ENCODE measurements at places on chromosomes 11 and 22. TPM values are rescaled to one million over a fixed set of nuclear protein-coding genes. Genes with fewer than 3 reads are reported as not detected.
A peak's percentile ranks its signal among the peaks of the same experiment; 100 is the strongest.

DNA sequence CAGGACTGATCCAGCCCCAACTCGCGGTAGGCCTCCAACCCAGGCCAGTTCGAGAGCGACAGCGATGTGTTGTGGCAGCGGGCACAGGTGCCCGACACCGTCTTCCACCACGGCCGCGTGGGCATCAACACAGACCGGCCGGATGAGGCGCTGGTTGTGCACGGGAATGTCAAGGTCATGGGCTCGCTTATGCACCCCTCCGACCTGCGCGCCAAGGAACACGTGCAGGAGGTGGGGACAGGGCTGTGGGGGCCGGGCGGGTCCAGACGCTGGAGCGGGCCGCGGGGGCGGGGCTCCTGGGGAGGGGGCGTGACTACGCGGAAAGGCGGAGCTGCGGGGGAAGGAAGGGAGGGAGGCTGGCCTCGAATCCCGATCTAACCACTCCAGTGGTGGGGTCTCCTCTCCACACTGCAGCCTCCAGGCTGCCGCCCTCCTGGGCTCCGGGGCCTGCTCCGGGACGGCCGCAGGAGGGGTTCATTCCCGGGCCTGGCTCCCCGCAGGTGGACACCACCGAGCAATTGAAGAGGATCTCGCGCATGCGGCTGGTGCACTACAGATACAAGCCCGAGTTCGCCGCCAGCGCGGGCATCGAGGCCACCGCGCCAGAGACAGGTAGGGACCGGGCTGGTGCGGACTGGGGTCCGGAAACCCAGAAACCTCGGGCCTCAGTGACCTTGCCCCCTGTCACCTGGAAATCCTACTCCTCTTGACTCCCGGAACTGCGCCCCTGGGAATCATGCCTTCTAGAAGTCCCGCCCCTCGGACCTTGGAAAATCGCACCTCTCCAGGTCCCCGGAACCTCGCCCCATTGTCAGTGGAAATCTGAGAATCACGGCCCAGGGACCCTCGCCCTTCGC lies 14.9 kb downstream of the TMEM258 start:
- peak; percentile 92 for DNase-seq

- no peak for DNase-seq
These were observed 19.5 kb downstream of the RBFOX2 start for GRCh38 chr22:36009085-36009484.

GRCh38 chr11:125930076-125930450 lies 15.8 kb upstream of the VSIG10L2 start:
- DNase-seq: no peak

GRCh38 chr11:118612378-118612777 lies 5.0 kb downstream of the PHLDB1 start:
- DNase-seq: peak; percentile 78

DNA sequence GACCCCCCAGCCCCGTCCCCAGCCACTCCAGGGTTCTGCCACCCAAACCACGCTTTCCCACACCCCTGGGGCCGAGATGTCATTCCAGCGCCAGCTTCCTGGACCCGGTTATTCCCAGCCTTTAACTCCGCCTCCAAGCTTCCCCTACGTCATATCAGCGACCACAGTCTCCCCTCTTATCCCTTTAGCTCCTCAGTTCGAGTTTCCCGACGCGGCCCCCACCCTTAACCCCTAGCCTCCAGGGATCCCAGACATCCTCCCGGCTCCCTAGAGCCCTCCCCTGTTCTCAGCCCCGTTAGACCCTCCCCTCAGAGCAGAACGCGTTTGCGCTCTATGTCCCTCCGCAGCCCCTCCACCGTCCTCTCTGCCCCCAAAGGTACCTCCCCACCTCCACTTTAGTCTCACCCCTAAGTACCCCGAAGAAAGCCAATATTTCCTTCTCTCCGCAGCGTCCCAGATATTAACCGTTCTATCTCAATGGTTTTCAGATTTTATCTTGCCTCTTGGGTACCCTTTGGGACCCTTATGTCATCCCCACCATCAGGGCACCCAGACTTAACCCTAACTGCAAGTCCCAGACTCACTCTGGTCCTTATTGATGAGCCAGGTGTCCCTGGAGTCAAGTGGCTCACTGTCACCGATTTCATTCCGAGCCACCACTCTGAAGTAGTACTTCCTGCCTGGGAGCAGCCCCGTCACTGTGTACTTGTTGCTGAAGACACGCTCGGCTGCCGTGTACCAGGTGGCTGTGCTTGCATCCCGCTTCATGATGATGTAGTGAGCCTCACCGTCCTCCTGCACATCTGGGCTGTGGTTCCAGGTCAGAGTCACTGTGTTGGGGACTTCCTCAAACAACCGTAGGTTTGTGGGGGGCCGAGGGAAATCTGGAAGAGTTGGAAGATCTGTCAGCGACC lies 8.0 kb downstream of the TMEM86A start:
- peak; percentile 82 for DNase-seq

DNA sequence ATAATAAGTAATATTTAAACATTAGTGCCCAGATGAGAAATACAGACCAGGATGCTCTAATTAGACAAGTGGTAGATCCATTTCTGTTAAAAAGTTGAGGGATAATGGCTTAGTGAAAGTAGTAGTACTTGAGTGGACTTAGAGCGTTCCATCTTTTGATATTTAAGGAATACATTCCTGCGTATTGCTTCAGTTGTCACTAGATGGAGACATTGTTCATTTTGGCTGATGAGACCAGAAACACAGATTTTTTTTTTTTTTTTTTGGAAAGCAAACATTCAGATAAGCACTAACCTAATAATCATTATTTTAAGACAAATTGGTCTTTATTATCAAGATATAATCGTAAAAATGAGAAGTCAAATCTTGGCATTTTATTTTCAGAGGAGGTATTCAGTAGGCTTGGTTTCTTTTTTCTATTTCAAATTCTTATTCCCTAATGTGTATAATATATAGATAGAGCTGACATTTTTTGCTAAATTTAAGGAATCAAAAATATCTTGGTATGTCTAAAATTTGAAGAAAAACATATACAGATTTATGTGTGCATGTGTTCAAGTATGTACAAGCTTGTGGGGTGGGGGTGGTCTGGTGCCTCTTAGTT lies 92.9 kb downstream of the DYNC2H1 start:
- DNase-seq: no peak

DNA sequence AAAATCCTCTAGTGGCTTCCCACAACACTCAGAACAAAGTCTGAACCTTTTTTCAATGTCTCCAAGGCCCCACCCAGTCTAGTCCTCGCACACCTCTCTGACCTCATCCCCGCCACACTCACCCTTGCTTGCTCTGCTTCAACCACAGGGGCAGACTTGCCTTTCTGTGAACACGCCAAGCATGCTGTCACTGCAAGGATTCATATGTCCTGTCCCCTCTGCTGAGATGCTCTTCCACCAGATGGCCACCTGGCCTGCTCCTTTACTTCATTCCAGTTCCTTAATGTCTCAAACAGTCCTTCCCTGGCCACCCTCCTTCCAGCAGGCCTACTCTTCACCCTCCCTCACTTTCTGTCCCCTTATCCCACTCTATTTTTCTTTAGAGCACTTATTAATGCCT lies 60.6 kb upstream of the ARHGAP20 start:
- no peak for DNase-seq

DNA sequence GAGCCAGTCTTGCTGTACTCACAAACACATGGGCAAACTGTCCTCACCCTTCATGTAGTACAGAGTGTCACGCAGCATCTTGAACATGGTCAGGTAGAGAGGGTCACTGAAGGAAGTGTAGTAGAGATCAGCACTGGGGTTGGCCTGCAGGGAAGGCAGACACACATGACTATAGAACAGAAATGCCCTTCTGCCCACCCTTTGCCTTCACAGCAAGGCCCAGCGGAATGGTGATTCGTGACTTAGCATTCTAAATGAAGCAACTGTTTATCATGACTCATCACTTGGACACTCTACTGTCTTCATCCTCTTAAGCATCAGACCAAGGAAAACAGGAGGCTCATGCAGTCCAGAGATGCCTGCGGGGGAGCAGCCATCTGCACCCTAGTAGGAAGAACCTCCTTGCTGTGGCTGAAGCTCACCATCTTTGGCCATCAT lies 33.4 kb downstream of the SERPIND1 start:
- no peak for DNase-seq

DNA sequence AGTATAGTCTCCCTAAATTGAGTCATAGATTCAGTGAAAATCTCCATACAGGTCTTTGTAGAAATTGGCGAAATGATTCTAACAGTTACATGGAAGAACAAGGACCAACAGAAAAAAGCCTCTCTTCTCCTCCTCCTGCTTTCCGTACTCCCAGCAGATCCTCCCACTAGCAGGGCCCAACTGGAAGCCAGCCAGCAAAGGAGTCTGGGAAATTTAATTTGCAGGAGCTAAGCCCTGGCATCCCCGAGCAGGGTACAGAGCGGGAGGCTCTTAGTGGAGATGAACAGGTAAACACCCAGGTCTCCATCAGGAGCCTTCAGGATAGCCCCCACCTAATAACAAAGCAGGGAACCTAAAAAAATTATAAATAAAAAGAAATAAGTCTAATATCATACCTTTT lies 1473.8 kb downstream of the TBC1D22A start:
- no peak for DNase-seq

DNA sequence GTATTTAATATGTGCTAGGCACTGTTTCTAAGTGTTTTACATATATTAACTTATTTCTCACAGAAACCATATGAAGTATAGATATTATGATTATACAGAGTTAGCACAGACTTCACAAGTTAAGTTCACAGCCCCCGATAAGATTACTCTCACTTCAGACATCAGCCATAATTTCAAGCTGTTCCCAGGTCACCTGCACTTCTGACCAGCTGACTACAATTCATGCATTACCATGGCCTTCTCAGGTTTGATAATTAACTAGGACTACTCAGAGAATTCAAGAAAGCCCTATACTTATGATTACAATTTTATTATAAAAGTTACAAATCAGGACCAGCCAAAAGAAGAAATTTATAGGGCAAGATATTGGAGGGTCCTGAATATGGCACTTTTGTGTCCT lies 68.2 kb upstream of the RRM1 start:
- no peak for DNase-seq

GRCh38 chr11:118618115-118618990 lies 10.9 kb downstream of the PHLDB1 start:
- peak; percentile 84 for DNase-seq

GRCh38 chr22:46023558-46023981 lies 46.6 kb upstream of the WNT7B start:
- peak; percentile 35 for DNase-seq

GRCh38 chr11:115146425-115146824 lies 357.8 kb downstream of the CADM1 start:
- no peak for DNase-seq

GRCh38 chr22:23581260-23581650 lies 1.2 kb upstream of the IGLL1 start:
- no peak for DNase-seq

- DNase-seq: no peak
These were observed 8.8 kb downstream of the CTTN start for GRCh38 chr11:70407121-70407520.

- DNase-seq: no peak
These were observed 18.8 kb upstream of the CDKN1C start for GRCh38 chr11:2904153-2905052.

DNA sequence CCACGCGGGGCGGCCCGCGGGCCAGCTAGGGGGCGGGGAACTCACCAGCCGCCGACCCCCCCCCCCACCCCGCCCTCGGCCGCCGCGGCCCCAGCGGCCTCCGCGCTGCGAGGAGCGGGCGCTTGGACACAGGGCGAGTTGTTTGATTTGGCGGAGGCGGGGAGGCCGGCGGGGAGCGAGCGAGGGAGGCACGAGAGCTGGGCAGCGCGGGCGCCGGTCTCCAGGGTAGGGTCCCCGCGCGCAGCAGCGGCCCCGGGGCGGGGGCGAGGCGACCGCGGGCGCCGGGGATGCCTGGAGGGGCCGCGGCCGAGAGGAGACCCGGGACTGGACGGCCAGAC lies 64.4 kb downstream of the NAV2 start:
- no peak for DNase-seq

DNA sequence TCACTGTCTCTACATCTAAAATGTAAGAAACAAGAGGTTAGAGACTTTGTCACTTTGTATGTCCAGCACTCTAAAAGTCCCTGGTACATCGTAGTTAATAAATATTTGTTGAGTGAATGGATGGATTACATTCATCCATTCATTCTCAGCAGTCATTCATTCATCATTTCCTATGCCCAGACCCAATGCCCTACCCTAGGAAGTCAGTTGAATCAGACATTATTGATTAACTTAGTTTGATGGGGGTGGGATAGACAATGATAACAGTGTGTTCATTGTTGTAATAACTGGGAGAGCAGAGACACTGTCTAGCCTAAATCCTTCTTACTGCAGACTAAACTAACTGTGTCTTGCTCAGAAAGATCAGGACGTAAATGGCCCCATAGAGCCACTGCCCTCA lies 1.2 kb upstream of the CENPM start:
- no peak for DNase-seq

DNA sequence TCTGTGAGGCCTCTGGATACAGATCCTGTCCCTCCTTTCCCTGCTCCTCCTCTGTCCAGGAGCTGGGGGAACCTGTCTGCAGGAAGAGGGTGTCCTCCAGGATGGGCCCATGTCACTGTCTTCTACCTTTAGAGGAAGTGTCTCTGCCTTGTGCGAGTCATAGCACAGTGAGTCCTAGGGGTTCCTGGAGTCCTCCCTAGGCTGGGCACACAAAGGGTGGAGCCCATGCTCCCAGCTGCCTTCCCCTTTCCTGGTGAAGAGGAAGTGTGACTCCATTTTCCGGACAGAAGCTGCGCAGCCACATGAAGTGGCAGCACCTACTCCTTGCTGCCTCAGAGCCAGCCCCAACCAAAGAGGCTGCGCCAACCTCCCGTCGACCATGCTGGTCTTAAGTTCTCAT lies 112.2 kb downstream of the CTTN start:
- no peak for DNase-seq

DHCR7 gene
- 51.1 TPM for total RNA-seq

OTOG gene
- total RNA-seq: not detected

HTR3A gene
- total RNA-seq: not detected

TMEM109 gene
- 109 TPM for total RNA-seq

TUBGCP6 gene
- 47.1 TPM for total RNA-seq

DPAGT1 gene
- 22.1 TPM for total RNA-seq

HDHD5 gene
- 29.5 TPM for total RNA-seq

KIAA1671 gene
- total RNA-seq: 24.5 TPM

OR56A1 gene
- total RNA-seq: not detected

ZNF280B gene
- total RNA-seq: 2.5 TPM

IGF2 gene
- total RNA-seq: 376 TPM

USP2 gene
- total RNA-seq: 4.8 TPM
